SJSA1 (cell line): ENCODE measurements at places on chromosomes 5 and 9. TPM values are rescaled to one million over a fixed set of nuclear protein-coding genes. Genes with fewer than 3 reads are reported as not detected.

MLANA gene
- total RNA-seq, result not detected in 2 replicates

TAF1L gene
- not detected in 2 replicates for total RNA-seq

DNA sequence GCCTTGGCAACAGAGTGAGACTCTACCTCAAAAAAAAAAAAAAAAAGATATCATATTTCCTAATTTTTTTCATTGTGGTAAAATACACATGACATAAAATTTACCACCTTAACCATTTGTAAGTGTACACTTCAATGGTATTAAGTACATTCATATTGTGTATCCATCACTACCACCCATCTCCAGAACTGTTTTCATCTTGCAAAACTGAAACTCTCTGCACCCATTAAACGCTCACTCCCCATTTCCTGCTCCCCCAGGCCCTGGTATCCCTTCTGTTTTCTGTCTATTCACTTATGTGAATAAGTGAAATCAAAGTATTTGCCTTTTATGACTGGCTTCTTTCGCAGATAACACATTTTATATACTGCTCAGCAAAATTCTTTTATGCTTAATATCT is 12.8 kb downstream of the LRRC8A start:
- peaks cover 100% of the 10 kb centered on the region for H3K36me3 ChIP-seq
- H3K4me3 ChIP-seq, result no peak overlapping the region

DNA sequence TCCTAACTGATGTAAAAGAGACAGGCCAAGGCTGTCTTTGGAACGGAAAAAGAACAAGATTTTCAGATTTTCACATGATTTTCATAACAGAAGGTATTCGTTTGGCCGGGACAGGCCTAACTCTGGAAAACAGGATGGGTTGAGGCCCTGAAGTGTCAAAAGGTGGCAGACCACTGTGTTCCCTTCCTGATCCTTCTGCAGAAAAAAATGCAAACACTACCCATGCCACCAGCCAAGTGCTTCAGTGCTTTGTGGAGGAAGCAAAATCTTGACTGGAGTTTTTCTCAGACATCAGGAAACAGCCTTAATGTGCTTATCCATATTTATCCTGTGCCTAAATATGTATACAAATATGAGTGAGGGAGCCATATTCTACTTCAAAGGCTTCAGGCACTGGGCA is 113.5 kb upstream of the IL6ST start:
- H3K4me1 ChIP-seq, result peaks cover 11% of the 10 kb centered on the region
- no peaks in the 10 kb centered on the region for H3K36me3 ChIP-seq
- no peaks in the 10 kb centered on the region for H3K27me3 ChIP-seq
- H3K27ac ChIP-seq, result no peak overlapping the region
- H3K4me3 ChIP-seq, result no peak overlapping the region

DNA sequence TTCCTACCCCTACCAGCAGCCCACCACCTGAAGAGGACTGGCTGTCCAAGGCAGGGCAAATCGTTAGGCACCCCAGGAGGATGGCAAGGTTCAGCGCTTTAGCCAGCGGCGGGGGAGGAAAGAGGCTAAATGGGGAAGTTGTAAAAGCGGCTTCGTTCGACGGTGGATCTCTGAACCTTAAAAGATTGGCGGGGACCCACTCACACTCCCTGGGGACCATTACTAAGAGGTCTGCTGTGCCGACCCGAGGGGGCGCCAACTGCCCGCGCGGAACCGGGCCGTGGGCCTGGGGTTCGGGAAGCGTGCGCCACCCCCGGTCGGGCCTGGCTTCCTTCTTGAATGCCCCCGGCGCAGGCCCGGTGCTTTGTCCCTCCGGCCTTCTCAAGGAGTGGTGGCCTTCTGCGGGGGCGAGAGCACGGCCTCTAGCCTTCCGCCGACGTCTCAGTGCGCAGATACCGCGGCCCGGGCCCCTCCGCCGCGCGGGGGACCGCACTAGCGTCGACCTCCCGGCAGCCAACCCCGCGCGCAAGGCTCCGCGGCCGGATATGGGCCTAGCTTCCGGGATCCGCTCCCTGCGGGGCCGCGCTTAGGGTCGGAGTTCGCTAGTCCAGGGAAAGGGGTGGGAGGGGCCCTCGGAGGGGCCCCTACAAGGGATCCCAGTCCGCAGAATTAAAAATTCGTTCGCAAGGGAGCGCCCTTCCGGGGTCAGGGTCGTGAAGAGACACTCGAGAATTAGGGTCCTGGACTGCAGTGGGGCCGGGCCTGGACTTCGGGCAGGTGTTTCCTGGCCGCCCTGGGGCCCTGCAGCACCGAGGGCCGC is 10.5 kb downstream of the NR2F1-AS1 start:
- no peaks in the 10 kb centered on the region for H3K36me3 ChIP-seq

DNA sequence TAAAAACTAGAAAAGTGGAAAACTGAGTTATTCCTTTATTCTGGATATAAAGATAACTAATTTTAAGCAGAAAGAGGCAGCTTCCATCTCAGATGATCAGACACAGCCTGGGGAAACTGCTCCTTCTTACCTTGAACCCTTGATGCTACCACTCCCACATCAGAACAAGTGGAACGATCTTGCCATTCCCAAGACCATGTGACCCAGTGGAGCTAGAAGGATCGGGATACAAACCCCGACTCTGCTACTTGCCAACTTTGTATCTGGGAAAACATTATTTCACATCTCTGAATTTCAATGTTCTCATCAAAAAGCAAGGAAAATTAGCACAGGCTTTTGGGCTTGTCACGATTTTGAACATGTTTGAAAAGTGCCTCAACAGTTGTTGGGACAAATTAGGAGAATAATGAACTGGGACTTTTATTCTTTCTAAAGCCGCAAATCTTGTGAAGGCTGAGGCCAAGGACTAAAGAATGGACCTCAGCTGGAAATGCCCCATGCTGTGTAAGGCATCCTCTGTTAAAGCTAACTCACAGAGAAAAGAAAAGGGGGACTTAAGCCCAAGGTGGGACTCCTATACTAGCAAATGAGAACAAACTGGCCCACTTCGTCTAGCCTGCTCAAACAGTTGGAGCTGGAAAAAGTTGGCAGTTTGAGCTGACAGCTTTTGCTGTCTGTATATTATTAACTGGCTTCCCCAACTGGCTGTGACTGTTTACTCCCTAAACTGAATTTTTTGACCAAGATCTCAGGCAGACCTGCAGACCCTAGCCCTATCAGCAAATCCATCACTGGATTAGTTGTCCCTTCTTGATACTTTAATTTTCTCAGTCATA is 552.3 kb downstream of the EFNA5 start:
- no peak overlapping the region for H3K27ac ChIP-seq
- no peak for DNase-seq
- H3K36me3 ChIP-seq, result no peaks in the 10 kb centered on the region
- no peaks in the 10 kb centered on the region for H3K27me3 ChIP-seq
- no peaks in the 10 kb centered on the region for H3K4me1 ChIP-seq
